ENCODE measurements at places on chromosomes 6 and 20. TPM values are rescaled to one million over a fixed set of nuclear protein-coding genes. Genes with fewer than 3 reads are reported as not detected.

Gene PREX1
- total RNA-seq: 90.5 TPM

DNA sequence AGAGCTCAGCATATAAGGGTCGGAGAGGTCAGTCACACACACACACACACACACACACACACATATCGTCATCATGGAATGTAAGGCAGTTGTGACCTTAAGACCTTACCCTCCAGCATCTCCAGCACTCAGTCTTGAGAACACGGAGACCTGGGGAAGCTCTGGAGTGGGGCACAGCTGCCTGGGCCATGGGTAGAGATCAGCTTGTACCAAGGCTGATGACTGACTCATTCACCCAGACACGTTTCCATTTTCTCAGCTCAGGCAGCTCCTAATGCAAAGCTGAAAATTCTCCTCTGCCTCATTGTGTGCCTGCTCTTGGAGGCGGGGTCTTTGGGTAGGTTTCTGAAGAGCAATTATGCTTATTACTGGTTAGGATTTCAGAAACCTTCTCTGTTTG, 38.3 kb upstream of the PDYN start:
- H3K36me3 ChIP-seq: no peaks in the 10 kb centered on the region
- no peak overlapping the region for H3K4me3 ChIP-seq
- H3K27me3 ChIP-seq: peaks cover 8% of the 10 kb centered on the region
- H3K4me1 ChIP-seq: no peaks in the 10 kb centered on the region

DNA sequence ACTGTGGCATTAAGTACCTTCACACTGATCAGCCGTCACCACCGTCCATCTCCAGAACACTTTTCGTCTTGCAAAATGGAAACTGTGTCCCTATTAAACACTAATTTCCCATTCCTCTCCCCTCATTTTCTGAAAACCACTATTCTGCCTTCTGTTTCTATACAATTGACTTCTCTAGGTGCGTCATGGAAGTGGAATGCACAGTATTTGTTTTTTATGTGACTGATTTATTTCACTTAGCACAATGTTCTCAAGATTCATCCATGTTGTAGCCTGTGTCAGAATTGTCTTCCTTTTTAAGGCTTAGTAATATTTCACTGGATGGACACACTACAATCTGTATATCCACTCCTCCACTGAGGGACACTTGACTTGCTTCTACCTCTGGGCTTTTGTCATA, 53.8 kb upstream of the PDE10A start:
- no peaks in the 10 kb centered on the region for H3K36me3 ChIP-seq
- no peak for DNase-seq
- no peaks in the 10 kb centered on the region for H3K4me1 ChIP-seq
- no peak overlapping the region for H3K4me3 ChIP-seq

GRCh38 chr6:16430391-16431089, 192.2 kb downstream of the GMPR start:
- H3K4me3 ChIP-seq: no peak overlapping the region
- no peak for DNase-seq
- no peaks in the 10 kb centered on the region for H3K27me3 ChIP-seq
- H3K27ac ChIP-seq: no peak overlapping the region
- H3K4me1 ChIP-seq: no peaks in the 10 kb centered on the region

GRCh38 chr20:2519115-2519809, 10.5 kb upstream of the ZNF343 start:
- H3K4me3 ChIP-seq: no peak overlapping the region
- no peak for DNase-seq
- H3K4me1 ChIP-seq: peaks cover 5% of the 10 kb centered on the region
- H3K27ac ChIP-seq: no peak overlapping the region
- H3K27me3 ChIP-seq: no peaks in the 10 kb centered on the region
- H3K36me3 ChIP-seq: no peaks in the 10 kb centered on the region

DNA sequence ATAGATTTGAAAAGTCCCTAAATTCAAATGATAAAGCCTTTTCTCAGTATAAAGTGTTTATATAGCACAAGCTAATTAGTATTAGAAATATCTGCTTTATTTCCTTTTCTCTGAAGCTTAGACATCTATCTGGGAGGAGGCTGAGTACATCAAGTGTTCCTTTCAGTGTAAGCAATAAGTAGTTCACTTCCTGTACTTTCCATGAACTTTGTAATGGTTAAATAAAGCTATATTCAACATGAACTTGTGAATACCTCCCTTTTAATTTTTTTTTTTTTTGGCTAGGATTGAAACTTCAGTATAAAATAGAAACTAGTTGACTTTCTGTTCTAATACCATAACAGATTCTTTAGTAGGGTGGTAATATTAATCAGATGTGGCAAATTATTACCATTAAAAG, 190.9 kb downstream of the CENPW start:
- H3K27ac ChIP-seq: no peak overlapping the region
- H3K27me3 ChIP-seq: no peaks in the 10 kb centered on the region
- no peak overlapping the region for H3K4me3 ChIP-seq
- DNase-seq: no peak

GRCh38 chr6:81172056-81172740, 580.3 kb downstream of the TENT5A start:
- H3K27me3 ChIP-seq: no peaks in the 10 kb centered on the region
- no peak for DNase-seq
- no peaks in the 10 kb centered on the region for H3K4me1 ChIP-seq
- no peak overlapping the region for H3K4me3 ChIP-seq

DNA sequence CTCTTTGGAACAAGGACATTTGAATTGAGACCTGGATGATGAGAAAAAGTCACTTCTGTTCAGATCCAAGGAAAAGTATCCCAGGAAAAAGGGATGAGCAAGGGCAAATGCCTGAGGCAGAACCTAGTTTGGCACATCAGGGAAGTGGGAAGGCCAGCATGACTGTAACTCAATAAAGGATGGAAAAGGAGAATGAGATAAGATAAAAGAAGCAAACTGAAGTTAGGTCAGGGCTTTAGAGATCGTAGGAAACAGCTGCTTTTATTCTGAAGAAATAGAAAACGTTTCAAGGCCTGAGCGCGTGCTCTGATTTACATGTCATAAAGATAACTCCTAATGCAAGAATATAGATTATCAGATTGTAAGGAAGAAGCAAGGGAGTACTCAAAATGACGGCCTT, 450.0 kb downstream of the FRK start:
- H3K4me1 ChIP-seq: no peaks in the 10 kb centered on the region
- no peaks in the 10 kb centered on the region for H3K27me3 ChIP-seq
- no peaks in the 10 kb centered on the region for H3K36me3 ChIP-seq
- H3K4me3 ChIP-seq: no peak overlapping the region
- DNase-seq: no peak

- no peak overlapping the region for H3K27ac ChIP-seq
- H3K4me1 ChIP-seq: no peaks in the 10 kb centered on the region
- H3K36me3 ChIP-seq: no peaks in the 10 kb centered on the region
- DNase-seq: no peak
- H3K4me3 ChIP-seq: no peak overlapping the region
Observed at GRCh38 chr6:33848484-33848883, 44.7 kb upstream of the MLN start.

All from CD8-positive, alpha-beta memory T cell (primary cell).